ENCODE measurements at places on chromosomes 4 and X.

DNA sequence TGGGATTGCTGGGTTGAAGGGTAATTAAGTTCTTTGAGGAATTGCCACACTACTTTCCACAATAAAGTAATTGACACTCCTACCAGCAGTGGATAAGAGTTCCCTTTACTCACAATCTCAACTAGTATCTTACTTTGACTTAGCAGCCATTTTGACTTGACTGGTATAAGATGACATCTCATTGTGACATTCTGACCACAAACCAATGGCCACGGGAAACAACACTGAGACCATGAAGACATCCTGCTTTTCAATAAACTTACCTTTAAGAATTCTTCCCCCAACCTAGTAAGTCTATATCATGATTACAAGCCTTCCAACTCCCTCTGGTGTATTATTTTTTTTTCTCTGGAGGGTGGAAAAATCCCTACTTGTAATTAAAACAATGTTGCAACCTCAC is 66.9 kb upstream of the WDR1 start:
- no peak for DNase-seq

- no peak for DNase-seq
Measured at GRCh38 chrX:10239611-10240064, 82.9 kb downstream of the CLCN4 start.

DNA sequence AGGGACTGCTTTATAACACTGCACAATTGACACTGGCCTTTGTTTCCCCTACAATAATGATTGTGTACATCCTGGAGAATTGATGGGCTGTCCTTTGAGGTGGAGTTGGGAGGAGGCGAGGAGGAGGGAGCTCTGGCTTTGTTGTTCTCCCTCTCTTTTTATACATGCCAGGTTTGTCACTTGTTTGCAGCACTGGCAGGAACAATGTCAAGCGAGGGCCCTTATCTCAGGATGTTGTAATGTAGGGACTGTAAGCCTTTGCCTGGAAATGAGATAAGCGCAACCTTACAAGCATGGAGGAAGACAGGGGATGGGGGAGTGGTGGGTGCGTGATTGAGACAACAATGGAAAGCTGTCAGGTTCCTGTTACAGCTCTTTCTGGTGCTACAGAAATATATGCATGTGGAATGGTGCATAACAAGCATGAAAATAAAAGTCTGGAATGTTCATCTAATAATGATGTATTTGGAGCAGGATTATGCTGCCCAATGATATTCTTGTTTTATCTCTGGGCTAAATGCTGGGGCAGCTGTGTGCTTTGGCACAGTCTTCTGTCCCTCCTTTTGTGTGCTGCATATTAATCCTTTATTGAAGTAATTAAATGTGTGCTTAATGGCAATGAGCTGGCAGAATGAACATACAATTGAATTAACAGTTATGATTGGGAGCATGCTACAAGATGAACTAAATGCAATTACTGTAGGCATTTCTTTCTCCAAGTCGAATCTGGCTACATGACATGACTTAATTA is 294.4 kb downstream of the GPAT3 start:
- no peak for DNase-seq

DNA sequence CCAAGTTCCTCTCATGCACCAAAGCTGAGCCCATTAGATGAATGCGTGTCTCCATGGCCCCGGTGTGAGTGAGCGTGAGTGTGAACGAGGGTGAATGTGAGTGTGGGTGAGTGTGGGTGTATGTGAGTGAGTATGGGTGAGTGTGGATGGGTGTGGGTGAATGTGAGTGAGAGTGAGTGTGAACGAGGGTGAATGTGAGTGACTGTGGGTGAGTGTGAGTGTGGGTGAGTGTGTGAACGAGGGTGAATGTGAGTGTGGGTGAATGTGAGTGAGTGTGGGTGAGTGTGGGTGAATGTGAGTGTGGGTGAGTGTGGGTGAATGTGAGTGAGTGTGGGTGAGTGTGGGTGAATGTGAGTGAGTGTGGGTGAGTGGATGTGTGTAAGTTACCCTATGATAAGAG is 1521.8 kb upstream of the TENM3 start:
- no peak for DNase-seq

DNA sequence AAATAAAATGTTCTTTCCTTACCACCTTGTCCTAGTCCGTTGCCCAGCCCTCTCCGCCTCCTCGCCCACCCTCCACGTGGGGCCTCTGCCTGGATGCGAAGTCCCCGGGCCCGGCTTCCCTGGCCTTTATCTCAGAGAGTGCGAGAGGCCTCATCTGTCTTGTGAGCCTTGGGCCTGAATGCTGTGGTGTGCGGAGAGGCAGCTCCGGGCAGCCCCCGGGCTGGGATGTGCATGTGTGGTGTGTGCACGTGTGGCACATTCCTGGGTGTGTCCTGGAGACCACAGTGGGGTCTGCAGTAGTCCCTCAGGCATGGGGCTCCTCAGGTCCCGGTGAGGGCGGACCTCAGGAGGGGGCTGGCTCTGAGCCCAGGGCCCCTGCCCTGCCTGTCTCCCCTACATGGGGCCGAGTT is 31.4 kb downstream of the DOK7 start:
- no peak for DNase-seq
